Brain (organoid and tissue), 16 donors: ENCODE measurements at places on chromosomes 2 and 18. TPM values are rescaled to one million over a fixed set of nuclear protein-coding genes. Genes with fewer than 3 reads are reported as not detected.

The HNMT gene
- polyA plus RNA-seq, result 2.6 TPM

The CCDC88A gene
- 10.3 TPM for polyA plus RNA-seq

The CLEC4F gene
- polyA plus RNA-seq, result not detected

The UGT1A1 gene
- not detected for polyA plus RNA-seq

The NT5DC4 gene
- polyA plus RNA-seq, result not detected

The GAREM1 gene
- 4.4 TPM for polyA plus RNA-seq

The HOXD3 gene
- polyA plus RNA-seq, result 1.2 TPM

The UGT1A7 gene
- not detected for polyA plus RNA-seq

The AQP12B gene
- polyA plus RNA-seq, result 0.19 TPM

The PIGN gene
- polyA plus RNA-seq, result 6.4 TPM

The SCN7A gene
- 0.08 TPM for polyA plus RNA-seq

The SANBR gene
- polyA plus RNA-seq, result 6.6 TPM

The PCARE gene
- polyA plus RNA-seq, result not detected

The SERPINB13 gene
- not detected for polyA plus RNA-seq

The CNGA3 gene
- 10.8 TPM for polyA plus RNA-seq

The DNMT3A gene
- polyA plus RNA-seq, result 27.7 TPM

The SPATA3 gene
- not detected for polyA plus RNA-seq
